ENCODE measurements at places on chromosomes 4 and X.
A peak's percentile ranks its signal among the peaks of the same experiment; 100 is the strongest.

GRCh38 chrX:76957485-76957884 lies 489.7 kb upstream of the FGF16 start:
- DNase-seq = no peak

DNA sequence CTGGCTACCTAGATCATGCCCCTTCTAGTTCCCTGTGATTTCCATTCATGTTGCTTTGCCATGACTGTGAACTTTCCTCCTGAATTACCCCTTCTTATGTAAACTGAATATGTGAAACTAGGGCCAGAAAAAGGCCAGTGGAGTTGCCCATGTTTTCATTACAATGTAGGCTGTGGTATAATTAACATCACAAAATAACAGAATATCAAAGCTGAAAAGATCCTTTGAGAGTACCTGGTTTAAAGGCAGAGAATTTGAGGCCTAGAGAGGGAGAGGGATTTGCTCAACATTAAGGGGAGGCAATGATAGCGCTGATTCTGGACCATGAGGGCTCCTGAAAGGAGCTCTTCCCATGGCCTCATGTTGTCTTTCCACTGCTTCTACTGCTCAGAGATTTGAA lies 392.2 kb downstream of the OPHN1 start:
- no peak for DNase-seq

DNA sequence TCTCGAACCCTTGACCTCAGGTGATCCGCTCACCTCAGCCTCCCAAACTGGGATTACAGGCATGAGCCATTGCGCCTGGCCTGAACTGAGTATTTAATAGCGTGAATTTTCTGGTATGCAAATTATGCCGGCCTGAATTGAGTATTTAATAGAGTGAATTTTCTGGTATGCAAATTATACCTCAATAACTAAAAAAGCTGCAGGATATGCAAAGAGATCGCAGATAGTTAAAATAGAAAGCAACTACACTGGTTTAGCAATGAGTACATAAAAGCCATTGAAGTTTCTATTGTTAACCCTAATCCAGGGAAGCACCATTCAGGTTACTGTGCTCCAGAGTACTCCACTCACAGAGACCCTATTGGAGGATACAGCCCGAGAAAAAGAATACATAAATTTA lies 22.8 kb downstream of the FBXW7 start:
- DNase-seq = no peak

DNA sequence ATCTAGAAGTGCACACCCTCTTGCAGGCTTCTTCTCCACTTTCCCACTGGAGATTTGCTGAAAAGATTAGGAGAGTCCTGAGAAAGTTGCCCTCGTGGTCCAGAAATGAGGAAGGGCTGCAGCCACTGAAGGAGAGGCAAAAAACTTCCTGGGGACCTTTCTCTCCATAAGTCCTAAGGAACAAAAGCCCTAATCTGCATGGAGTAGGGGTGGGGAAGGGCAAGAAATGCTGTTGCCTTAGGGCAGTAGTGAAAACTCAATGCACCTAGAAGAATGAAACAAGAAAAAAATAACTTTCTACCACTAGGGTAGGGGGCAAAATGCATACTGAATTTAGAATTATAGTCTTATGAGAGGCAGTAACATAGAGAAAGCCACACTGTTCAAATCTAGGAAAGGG lies 1408.8 kb downstream of the PCDH19 start:
- no peak for DNase-seq

GRCh38 chr4:155539746-155540145 lies 126.9 kb upstream of the GUCY1A1 start:
- DNase-seq = no peak

DNA sequence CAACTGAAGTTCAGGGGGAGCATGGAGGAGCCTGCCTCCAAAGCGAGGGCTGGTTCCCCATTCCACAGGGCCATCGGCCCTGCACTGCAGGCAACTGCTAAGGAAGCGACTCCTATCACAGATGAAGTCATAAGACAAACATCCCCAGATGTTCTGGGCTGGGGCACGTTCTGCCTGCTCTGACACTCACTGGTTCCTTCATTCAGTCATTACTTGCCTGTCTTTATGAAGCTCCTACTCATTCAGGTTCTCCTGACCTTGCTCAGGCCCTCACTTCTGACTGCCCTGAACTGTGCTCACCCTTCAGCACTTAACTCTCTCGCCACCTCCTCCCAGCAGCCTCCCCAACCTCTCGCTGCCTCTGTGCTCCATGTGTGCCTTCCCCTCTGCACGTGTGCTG lies 2.5 kb upstream of the SLC2A9 start:
- no peak for DNase-seq

GRCh38 chr4:80125252-80126177 lies 52.5 kb upstream of the ANTXR2 start:
- DNase-seq = no peak

- DNase-seq = no peak
Measured at GRCh38 chr4:85815796-85816459, 341.0 kb downstream of the ARHGAP24 start.

DNA sequence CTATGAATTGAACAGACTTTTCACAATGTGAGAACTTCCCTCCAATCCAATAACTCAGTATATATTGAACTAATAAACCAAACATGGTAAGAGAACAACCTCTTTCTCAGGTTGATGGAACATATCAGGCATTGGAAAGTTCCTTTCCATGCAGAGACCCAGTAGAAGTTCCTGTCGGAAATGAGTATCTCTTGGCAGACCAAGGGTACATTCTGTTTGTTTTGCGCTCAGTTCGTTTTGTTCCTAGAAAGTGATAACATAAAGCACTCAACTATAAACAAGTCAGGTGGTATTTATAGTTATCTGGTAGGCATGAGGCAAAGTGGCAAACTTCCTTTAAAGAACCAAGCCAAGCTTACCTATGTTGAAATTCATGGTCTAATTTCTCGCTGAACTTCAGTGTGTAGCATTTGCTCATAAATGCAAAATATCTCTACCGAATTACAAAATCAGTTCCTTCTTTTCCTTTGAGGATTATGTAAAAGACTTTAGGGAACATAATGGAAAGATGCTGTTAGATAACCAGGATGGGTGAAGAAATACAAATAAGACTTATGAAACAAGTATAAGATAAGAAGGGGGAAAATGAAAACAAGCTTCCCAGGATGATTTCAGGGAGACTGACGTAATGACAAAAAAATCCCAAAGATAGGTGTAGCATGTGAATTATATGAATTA lies 120.3 kb downstream of the ARHGAP24 start:
- no peak for DNase-seq

GRCh38 chr4:8319731-8320385 lies 50.3 kb downstream of the HTRA3 start:
- DNase-seq = no peak

- DNase-seq = peak; percentile 2
Measured at GRCh38 chr4:19883841-19884240, 367.9 kb upstream of the SLIT2 start.

GRCh38 chrX:31521941-31522340 lies 450.1 kb upstream of the FTHL17 start:
- no peak for DNase-seq

DNA sequence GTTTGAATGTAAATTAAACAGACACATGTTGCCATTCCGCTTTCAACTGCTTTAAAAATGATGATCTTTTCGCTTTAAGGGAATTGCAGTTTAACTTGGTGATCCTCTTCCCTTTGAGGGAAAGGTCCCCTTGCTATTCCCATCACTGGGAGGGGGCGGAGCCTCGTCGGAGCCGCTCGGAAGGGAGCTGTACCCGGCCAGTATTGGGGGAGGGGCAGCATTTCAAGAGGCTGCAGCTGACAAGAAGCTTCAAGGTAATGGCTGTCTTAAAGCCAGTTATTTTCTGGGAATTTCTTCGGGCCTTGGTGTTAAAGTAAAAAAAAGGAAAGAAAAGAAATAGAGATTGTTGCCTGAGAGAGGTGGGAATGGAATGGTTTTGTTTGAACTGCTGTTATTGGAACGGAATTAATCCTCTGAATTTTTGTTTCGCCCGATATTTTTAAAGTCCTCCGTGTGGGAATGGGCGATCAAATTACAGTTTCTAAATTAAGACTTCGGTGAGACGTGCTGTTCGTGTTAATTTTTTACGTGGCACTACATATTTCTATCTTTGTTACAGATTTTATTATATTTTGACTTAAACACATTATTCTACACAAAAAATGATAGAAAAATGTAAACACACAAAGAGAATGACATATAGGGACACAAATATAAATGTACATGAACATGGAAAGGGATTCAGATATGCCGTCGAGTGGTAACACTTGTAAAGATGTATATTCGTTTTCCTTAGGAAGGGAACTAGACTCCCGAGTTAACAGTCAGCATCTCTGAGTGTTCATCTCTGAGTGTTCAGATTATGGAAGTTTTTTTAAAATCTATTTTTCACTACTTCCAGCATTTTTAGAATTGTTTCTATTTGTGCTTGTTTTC lies 9.2 kb downstream of the PWWP3B start:
- no peak for DNase-seq

DNA sequence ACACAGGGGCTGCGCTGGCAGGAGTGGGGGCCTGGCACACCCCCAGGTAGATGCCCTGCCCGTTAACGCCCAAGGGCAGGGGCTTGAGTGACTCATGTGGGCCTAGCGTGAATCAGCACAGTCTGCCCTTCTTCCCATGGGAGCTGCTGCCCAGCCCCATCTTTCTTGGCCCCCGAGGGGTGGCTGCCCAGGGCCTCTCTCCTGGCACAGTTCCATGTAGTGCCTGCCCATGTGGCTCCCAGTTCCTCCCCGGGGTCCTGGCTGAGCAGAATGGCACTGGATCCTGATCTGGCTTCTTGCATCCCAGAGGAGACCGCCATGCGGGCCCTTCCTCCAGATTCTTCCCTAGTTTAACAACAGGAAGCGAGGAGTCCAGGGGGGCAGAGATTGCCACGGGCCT lies 2.1 kb upstream of the AVPR2 start:
- DNase-seq = no peak

- no peak for DNase-seq
Measured at GRCh38 chr4:38928568-38928967, 61.0 kb downstream of the FAM114A1 start.

DNA sequence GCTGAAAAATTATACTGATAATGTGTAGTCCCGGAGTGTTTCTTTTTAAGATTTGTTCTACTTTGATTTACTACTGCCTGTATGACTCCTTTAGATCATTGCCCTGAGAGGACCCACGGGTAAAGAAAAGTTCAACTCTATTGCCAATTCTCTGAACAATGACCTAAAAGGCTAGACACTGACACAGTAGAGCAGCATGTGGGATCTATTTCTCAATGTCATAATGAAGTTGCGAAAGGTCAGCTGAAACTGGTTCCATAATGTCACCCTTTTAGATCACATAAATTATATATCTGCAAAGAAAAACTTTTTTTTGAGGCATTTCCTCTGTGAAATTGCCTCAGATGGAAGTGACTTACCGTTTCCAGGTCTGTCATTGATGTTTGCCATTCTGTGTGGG lies 67.4 kb downstream of the GLRB start:
- no peak for DNase-seq

- peak; percentile 49 for DNase-seq
Measured at GRCh38 chrX:63250253-63250868, 100.8 kb downstream of the SPIN4 start.

- no peak for DNase-seq
Measured at GRCh38 chr4:148081745-148082144, 349.9 kb downstream of the ARHGAP10 start.

DNA sequence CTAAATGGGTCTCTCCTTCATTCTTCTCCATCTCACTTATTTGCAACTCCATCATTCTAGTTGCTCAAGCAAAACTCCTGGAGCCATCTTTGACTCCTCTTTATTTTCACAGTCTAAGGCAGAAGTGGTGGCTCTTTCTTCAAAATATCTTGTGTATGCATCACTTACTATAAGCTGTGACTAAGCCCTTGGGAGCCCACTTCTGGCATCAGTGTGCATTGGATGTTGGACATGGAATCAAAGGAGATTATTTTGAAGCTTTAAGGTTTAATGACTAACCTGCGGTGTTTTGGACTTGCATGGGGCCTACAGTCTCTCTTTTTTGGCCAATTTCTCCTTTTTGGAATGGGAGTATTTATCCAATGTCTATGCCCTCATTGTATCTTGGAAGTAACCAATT lies 276.8 kb downstream of the SPOCK3 start:
- DNase-seq = no peak

DNA sequence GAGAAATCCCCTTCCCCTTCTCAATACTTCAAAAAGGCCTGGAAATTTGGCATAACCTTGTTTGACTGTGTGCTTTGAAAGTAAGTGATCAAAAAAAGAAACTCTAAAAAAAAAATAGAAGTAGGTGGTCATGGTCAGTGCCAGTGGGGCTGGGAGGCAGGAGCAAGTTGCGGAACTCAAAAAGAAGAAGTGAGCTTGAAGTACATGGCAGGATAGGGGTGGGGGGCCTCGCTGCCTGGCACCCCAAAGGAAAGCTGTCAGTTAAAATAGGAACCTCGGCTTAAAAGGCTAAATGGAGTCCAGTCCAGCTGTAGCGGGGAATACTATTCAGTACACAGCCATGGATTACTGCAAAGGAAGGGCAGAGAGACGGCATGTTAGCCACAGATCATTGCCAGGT lies 12.2 kb upstream of the NKRF start:
- no peak for DNase-seq

- no peak for DNase-seq
Measured at GRCh38 chr4:25970226-25970675, 56.2 kb downstream of the SMIM20 start.

- no peak for DNase-seq
Measured at GRCh38 chr4:144799486-144799885, 153.5 kb downstream of the HHIP start.

- DNase-seq = no peak
Measured at GRCh38 chr4:48526406-48526805, 36.4 kb downstream of the ZAR1 start.

- DNase-seq = no peak
Measured at GRCh38 chr4:102308032-102308799, 37.1 kb downstream of the SLC39A8 start.

- DNase-seq = no peak
Measured at GRCh38 chrX:133897593-133898163, 87.7 kb downstream of the GPC3 start.

- no peak for DNase-seq
Measured at GRCh38 chr4:7252510-7253340, 60.4 kb downstream of the SORCS2 start.

- DNase-seq = no peak
Measured at GRCh38 chrX:23786268-23786815, 3.4 kb downstream of the SAT1 start.

- no peak for DNase-seq
Measured at GRCh38 chr4:12926189-12927066, 557.7 kb downstream of the RAB28 start.

DNA sequence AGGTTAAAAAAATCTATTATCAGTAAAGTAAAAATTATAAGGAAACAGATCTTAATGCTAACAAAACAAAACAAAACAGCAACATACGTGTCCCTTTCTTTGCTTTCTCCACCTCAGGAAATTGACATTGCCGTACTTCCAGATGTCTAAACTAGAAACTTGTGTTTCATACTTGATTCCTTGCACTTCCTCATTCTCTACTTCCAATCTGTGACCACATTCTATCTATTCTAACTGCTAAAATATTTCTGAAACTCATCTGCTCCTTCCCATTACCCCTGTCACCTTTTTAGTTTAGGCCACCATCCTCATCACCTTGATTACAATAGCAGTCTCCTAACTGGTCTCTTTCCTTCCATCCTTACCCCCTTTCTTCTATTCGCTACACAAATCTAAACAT lies 22.5 kb upstream of the RPA4 start:
- DNase-seq = no peak

GRCh38 chr4:19319607-19320006 lies 932.1 kb upstream of the SLIT2 start:
- no peak for DNase-seq

GRCh38 chr4:66625480-66625879 lies 919.8 kb downstream of the CENPC start:
- DNase-seq = no peak

All from HS-5 (cell line).